Hepatocyte (in vitro differentiated cells): ENCODE measurements at places on chromosomes 1 and 21. TPM values are rescaled to one million over a fixed set of nuclear protein-coding genes. Genes with fewer than 3 reads are reported as not detected.

RIPK4 gene
- total RNA-seq, result 19.7 and 32.8 TPM in 2 replicates

RHOU gene
- total RNA-seq, result 122 and 124 TPM in 2 replicates

FCGR1A gene
- total RNA-seq, result 0.07 and 0.24 TPM in 2 replicates

KRTAP13-2 gene
- total RNA-seq, result not detected in 2 replicates

PGBD5 gene
- total RNA-seq, result 2.4 and 4.5 TPM in 2 replicates

NUP210L gene
- 0.03 and 0.04 TPM in 2 replicates for total RNA-seq

SPRR2A gene
- not detected in 2 replicates for total RNA-seq

C1orf94 gene
- total RNA-seq, result not detected in 2 replicates

ADAMTS5 gene
- 2.9 and 3.1 TPM in 2 replicates for total RNA-seq

PRAMEF5 gene
- total RNA-seq, result not detected in 2 replicates

ZNF672 gene
- total RNA-seq, result 19.0 and 23.6 TPM in 2 replicates

GRCh38 chr1:184157394-184157742, 105.8 kb downstream of the TSEN15 start:
- H3K4me1 ChIP-seq, result no peaks in the 10 kb centered on the region
- no peaks in the 10 kb centered on the region for H3K27me3 ChIP-seq
- H3K27ac ChIP-seq, result no peak overlapping the region
- DNase-seq, result no peak

DNA sequence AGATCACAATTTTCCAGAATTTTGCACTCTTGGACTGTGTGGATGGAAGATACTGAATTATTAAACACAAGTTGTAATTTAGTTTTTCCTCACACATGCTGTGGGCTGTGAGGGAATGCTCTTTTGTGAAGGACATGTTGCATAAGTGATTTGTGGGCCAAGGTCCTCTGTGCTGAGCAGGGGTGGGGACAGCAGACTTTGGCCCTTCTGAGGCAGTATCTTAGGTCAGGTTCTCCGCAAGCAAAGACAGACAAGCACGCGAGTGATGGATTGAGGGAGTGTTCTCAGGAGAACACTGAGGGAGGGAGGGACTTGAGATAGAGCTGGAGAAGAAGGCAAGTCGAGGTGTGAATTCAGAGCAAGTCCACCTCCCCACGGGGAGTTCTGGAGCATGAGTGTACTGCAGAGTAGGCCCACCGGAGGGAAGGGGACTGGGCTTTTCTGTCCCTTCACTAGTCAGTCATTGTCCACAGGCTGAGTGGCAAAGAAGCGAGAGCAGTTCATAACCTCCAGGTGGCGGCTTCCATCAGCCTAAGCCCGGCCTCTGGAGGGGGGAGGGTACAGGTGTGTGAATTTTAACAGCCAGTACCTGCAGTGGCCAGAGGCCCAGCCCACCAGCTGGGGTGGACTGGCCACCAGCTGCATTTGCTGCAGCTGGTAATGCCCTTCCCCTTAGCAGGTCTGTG, 19.1 kb upstream of the CD101 start:
- peaks cover 28% of the 10 kb centered on the region for H3K4me1 ChIP-seq
- peak overlapping the region; percentile 87 for H3K27ac ChIP-seq
- H3K36me3 ChIP-seq, result no peaks in the 10 kb centered on the region
- peak; percentile 81 for DNase-seq

DNA sequence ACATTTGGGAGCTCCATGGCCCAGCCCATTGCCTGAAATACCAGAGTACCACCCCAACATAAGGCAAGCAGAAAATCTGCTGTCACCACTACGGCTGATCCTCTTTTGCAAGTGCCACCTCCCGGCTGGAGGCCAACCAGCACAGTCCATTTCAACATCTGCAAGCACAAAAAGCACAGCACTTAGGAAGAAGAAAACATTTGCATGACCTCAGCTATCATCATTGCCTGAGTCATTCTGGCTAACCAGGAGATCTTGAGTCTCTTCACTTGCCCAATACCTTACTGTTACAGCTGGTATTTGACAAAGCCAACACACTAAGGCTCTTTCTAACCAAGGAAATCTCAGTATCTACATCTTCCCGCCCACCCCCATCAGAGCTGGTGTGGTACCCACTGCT, 55.9 kb downstream of the NEK7 start:
- DNase-seq, result no peak
- H3K27ac ChIP-seq, result no peak overlapping the region
- no peaks in the 10 kb centered on the region for H3K27me3 ChIP-seq
- H3K36me3 ChIP-seq, result no peaks in the 10 kb centered on the region
- no peaks in the 10 kb centered on the region for H3K4me1 ChIP-seq

DNA sequence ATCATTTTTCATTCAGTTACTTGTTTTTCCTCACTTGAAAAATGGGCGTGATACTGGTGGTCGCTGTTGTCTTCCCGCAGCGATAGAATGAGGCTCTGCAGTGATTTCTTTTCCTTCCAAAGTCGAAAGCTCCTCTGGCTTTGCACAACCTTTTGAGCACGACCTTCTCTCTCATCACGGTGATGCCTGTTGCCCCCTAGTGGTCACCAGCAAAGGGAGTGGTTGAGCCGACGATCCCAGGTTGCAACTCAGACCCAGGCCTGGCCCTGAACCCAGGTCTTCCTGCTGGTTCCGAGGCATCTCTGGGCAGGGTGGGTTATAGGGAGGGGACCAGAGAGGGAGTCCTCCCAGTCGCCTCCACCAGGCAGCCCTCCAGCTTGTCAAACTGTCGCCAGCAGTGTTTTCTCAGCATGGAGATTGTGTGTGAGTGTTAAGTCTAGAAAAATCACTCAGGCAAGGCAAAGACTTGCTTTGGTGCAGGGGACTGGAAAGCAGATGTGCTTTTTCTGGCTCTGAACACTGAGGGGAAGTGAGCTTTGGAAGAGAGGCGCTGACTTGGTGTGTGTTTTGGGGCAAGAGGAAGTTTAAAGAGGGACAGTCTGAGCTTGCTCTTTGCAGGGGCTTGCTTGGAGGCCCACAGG, 285.3 kb downstream of the CAMTA1 start:
- no peaks in the 10 kb centered on the region for H3K4me1 ChIP-seq
- peak overlapping the region; percentile 8 for H3K4me3 ChIP-seq
- peak; percentile 83 for DNase-seq
- no peak overlapping the region for H3K27ac ChIP-seq
- peaks cover 18% of the 10 kb centered on the region for H3K27me3 ChIP-seq
- no peaks in the 10 kb centered on the region for H3K36me3 ChIP-seq

DNA sequence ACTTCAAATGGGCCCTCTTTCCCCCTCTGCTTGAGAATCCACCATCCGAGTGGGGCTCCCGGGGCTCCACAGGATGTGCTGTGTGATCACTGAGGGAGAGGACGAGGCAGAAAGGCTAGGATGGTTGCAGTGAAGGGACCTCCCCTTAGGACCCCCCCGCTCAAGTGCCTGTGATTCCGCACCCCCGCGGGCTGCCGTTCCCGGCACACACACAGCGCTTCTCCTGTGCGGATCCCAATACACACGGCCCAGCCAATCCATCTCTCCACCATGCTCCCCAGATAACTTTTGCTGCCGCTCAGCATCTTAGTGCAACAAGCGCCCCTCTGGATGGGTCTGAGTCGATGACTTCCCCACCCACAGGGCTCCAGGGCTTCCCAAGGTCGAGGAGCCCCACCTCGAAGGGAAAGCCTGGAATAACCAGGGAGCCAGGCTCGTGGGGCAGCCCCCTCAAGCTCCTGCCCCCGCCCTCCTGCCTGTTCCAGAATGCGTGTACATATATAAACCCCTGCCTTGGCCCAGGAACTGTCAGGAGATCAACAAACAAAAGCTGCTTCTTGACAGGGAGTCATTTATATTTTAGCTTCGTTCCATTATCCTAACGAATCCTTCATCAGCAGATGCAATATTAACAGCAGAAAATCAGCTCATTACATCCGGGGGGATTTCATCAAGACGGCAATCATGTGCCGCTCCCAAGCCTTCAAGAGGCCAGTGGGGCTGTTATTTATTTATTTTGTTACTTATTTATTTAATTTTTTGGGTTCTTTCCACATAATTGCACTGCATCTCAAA, 83.7 kb downstream of the CASZ1 start:
- no peak overlapping the region for H3K27ac ChIP-seq
- DNase-seq, result no peak
- peaks cover 6% of the 10 kb centered on the region for H3K4me1 ChIP-seq
- no peak overlapping the region for H3K4me3 ChIP-seq
- H3K27me3 ChIP-seq, result peaks cover 5% of the 10 kb centered on the region

DNA sequence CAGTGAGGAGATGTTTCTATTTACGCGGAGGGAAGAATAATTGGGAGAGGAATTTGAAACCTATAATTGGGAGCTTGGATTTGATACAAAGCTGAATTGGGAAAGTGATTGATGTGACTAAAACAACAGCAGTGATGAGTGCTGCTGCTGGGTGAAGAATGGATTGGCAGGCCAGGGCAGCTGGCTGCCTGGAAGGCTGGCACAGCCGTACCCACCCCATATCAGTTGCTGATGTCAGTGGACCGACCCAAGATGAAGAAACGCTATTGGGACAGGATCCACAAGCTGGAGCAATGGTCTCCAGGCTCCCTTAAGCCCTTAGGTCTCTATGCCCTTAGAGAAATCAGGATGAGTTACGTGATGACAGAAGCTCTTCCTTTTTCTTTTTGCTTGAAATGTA, 47.4 kb downstream of the GRIK1 start:
- no peaks in the 10 kb centered on the region for H3K27me3 ChIP-seq
- no peaks in the 10 kb centered on the region for H3K4me1 ChIP-seq
- H3K36me3 ChIP-seq, result no peaks in the 10 kb centered on the region
- H3K27ac ChIP-seq, result no peak overlapping the region
- H3K4me3 ChIP-seq, result no peak overlapping the region
- no peak for DNase-seq

DNA sequence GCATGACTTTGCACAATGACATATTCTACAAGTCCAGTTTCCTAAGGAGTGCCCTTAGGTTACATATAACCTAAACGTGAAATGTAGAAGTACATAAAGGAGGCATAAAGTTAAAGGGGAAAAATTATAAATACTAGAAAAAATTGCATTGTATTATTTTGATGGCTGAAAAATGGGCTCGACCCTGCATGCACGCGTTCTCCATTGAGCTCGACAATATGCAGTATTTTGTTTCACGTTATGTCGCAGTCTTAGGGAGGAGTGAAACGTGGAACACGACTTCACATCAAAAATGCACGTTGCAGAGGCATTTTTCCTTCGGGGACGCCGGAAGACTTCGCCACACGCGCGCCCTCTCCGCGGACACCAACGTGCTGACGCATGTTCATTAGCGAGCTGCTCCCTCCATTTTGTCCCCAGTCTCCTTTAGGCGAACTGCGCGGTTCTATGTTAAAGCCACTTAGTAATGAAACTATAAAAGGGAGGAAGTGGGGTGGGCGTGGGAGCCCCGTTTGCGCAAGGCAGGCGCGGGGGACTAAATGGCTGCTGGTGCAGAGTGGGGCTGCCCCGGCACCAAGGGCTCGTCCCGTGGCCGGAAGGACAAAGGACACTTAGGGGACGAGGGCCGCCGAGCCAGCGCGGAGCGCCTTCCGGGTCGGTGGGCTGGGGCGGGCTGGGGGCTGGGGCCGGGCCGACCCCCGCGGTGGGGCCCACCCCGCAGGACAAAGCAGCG, 749 bp upstream of the COX20 start:
- no peak for DNase-seq
- H3K27ac ChIP-seq, result peak overlapping the region; percentile 99
- H3K4me1 ChIP-seq, result peaks cover 11% of the 10 kb centered on the region
- H3K4me3 ChIP-seq, result peak overlapping the region; percentile 52
- no peaks in the 10 kb centered on the region for H3K27me3 ChIP-seq
- no peaks in the 10 kb centered on the region for H3K36me3 ChIP-seq

- DNase-seq, result no peak
- H3K36me3 ChIP-seq, result no peaks in the 10 kb centered on the region
- no peak overlapping the region for H3K4me3 ChIP-seq
- peaks cover 24% of the 10 kb centered on the region for H3K4me1 ChIP-seq
- no peaks in the 10 kb centered on the region for H3K27me3 ChIP-seq
Observed at GRCh38 chr1:183239793-183240525, 53.9 kb downstream of the LAMC2 start.

- no peak within 1 kb of the TSS for H3K4me3 ChIP-seq
- peaks cover 26% of the 10 kb centered on the region for H3K4me1 ChIP-seq
- H3K27me3 ChIP-seq, result peaks cover 43% of the 10 kb centered on the region
- no peaks in the 10 kb centered on the region for H3K36me3 ChIP-seq
- no peak for DNase-seq
Observed at GRCh38 chr1:2529784-2530512, at the start of gene HES5. HES5 (minus strand) TSS chr1:2530263; CDS start chr1:2530164, 99 bp downstream.

- H3K36me3 ChIP-seq, result no peaks in the 10 kb centered on the region
- H3K4me3 ChIP-seq, result no peak overlapping the region
- H3K4me1 ChIP-seq, result no peaks in the 10 kb centered on the region
- no peak overlapping the region for H3K27ac ChIP-seq
- no peaks in the 10 kb centered on the region for H3K27me3 ChIP-seq
Observed at GRCh38 chr21:22351076-22351475, 1352.9 kb downstream of the NCAM2 start.
